ENCODE measurements at places on chromosomes 13 and 19.
A peak's percentile ranks its signal among the peaks of the same experiment; 100 is the strongest.

DNA sequence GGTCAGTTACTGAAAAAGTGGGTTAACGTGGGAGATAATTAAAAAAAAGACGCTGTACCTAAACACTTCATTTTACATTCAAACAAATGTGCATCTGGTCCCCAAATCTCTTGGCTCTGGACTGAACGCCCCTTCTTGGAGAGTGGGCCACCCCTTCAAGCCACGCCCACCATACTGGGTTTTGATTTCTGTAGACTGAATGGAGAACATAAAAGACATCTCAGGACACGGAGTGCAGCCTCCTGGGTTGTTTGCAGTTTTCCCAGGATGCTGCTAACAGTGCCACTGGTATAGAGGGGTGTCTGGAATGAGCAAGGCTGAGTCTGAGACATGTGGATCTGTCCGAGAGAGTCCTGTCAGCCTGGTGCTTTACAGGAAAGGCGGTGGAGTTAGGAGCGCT is 10.6 kb downstream of the TFDP1 start:
- DNase-seq, result no peak

DNA sequence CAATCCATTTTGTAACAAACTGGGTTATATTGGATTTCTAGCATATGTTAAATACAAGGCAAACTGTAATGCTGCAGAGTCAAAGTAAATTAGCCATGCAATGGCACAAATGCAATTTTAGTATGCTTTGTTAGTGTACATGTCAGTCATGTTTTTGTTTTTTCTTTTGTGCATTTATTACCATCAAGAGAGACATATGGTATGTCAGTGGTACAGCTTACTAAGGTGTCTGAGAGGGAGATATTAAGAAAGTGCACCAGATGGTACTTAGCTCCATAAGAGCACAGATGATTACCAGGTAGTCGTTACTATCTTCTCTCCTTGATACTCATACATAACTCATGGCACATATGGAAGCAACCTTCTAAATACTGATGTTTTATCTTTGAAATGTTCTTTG is 550.3 kb downstream of the GPC5 start:
- no peak for DNase-seq

GRCh38 chr19:1481893-1482360 is 2.9 kb upstream of the C19orf25 start:
- no peak for DNase-seq

DNA sequence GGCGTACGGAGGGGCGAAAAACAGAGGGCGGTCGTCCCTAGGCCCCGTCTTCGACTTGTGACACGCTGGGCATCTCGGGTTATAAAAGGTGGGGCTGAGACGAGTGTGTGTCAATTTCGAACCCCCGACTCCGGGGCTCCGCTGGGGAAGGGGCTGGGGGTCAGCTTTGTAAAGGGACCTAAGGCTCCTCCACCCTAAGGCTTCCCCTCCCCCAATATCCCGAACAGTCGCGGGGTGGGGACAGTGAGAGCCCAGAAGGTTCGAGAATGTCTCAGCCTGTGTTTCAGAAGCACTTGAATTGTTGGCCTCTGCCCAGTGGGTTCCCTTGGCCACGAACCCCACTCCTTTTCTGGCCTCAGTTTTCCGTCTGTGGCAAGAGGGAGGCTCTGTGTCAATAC is 450 bp downstream of the SELENOW start:
- peak; percentile 37 for DNase-seq

GRCh38 chr19:18263324-18264136 is 10.7 kb downstream of the IQCN start:
- no peak for DNase-seq

DNA sequence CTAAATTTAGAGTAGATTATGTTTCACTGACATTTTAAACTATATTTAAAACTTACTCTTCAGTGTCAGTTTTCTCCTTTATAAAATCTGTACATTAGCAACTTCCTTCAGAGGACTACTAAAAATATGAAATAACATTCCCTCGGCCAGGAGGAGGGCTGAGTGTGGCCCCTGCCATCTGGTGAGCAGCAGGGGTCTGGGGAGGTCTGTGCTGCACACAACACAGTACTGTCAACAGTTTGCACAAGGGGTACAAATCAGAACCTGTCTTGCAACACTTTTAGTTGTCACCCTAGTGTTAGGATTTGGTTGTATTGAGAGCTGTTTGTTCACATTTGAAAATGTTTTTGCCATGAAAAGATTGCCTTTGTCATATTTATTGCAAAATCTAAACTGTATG is 48.9 kb downstream of the TPP2 start:
- no peak for DNase-seq

- DNase-seq, result no peak
These were observed 8.9 kb upstream of the ZNF527 start for GRCh38 chr19:37361994-37362393.

DNA sequence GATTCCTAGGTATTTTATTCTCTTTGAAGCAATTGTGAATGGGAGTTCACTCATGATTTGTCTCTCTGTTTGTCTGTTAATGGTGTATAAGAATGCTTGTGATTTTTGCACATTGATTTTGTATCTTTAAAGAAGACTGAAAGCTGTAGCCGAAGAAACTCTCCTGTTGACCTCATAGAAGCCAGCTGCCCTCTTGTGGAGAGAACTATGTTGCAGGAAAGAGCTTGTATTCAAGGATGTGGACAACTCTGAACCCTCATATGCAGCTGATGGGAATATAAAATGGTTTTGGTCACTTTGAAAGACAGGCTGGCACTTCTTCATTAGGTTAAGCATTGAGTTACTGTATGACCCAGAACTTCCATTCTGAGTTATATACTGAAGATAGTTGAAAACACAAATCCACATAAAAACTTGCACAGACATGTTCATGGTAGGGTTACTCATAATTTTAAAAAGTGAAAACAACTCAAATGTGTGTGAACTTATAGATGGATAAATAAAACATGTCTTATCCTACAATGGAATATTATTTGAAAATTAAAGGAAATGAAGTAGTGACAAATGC is 65.8 kb upstream of the SLITRK6 start:
- DNase-seq, result no peak

GRCh38 chr13:102564564-102564963 is 32.2 kb upstream of the TPP2 start:
- DNase-seq, result no peak

DNA sequence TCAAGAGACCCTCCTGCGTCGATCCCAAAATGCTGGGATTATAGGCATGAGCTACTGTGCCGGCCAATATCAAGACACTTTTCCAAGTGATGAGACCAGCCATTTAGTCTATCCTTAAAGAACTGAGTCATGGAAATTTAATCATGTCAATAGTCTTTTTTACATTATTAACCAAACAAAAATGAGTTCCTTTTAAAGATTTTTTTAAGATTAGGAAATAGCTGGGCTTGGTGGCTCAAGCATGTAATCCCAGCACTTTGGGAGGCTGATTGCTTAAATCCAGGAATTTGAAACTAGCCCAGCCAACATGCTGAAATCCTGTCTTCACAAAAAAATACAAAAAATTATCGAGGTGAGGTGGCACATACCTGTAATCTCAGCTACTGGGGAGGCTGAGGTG is 16.7 kb upstream of the ZNF564 start:
- no peak for DNase-seq

GRCh38 chr13:113187883-113188665 is 20.4 kb downstream of the PCID2 start:
- DNase-seq, result no peak

- DNase-seq, result no peak
These were observed 126.6 kb upstream of the UFM1 start for GRCh38 chr13:38223089-38223488.

DNA sequence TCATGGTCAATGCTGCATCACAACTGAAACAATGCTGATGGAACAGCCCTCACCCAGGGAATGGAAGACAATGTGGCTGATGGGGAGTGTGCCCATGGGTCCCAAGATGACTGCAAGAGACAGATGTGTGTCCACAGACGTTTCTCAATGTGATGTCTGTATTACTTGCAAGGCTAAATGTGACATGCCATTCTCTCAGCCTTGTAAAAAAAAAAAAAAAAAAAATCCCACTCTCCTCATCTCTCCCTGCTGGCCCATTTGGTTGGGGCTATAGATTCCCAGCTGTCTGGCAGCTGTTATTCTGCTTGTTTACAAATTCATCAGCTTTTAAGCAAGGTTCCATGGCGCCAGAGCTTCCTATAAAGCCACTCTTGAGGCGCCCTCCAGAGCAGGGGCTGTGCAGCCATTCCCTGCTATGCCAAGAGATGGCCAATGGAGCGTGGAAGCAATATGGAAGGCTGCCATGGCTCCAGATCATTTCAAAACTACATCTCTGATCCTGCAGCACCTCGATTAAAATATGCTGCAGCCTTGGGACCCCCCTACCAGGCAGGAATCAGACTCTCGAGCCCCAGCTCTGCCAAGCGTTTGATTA is 294.8 kb downstream of the FOXO1 start:
- DNase-seq, result no peak

- no peak for DNase-seq
These were observed 37.8 kb downstream of the VSTM2B start for GRCh38 chr19:29563486-29564101.

DNA sequence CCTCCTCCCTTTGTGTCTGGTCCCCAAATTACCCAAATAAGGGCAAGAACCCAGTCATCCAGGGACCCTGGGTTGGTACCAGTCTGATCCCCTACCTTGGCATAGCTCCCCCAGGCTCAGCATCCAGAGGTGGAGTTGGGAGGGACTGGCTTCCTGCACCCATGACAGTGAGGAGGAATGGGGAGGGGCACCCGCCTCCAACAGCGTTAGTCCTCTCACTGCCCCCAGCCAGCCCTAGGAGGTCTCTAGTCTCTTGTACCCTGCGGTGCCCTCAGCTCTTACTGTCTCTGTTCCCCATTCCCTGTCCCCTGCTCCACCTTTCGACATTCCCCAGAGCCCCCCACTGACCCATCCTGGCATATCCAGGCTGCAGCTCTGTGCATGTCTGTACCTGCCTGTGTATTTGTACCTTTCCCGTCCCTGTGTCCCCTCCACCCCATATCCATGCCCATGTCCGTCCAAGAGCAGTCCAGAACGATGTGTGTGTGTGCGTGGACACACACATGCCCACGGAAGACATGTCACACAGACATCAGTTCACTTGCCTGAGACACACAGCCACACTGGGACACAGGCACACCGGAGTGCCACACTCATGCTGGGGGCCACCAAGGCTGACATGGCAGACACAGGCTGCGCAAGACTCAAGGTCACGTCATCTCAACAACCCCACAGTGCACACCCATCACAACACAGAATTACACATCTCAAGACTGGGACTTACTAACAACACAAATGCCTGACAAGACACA is 17.8 kb downstream of the ERFL start:
- no peak for DNase-seq

DNA sequence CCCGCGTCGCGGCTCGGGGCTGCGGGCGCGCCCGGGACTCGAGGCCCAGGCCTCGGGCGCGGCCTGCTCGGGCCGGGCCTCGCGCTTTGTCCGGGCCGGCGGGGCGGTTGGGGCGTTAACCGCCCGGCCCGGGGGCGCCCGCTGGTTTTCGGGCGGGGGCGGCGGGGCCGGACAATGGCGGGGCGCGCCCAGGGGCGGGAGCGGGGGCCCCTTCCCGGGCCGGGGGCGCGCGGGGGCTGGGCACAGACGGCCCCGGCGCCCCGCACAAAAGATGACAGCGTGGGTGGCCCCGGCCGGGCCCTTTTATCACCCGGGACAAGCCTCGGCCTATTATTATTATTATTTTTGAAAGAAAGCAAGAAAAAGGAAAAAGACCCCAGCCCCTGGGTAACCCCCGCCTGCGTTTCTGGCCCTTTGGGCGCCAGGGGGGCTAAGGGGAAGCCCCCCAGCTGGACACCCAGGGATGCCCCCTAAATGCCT is 419 bp downstream of the KDM4B start:
- DNase-seq, result no peak

DNA sequence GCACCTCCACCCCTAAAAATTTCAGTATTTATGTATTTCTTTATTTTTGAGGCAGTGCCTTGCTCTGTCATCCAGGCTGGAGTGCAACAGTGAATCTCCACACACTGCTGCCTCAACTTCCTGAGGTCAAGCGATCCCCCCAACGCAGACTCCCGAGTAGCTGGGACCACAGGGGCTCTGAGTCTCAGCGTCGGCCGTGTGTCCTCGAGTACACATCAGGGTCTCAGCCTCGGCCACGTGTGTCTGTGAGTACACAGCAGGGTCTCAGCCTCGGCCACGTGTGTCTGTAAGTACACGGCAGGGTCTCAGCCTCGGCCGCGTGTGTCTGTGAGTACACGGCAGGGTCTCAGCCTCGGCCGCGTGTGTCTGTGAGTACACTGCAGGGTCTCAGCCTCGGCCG is 21.2 kb downstream of the C2CD4C start:
- DNase-seq, result no peak

- no peak for DNase-seq
These were observed 189.7 kb downstream of the SHISA2 start for GRCh38 chr13:25862156-25862555.

DNA sequence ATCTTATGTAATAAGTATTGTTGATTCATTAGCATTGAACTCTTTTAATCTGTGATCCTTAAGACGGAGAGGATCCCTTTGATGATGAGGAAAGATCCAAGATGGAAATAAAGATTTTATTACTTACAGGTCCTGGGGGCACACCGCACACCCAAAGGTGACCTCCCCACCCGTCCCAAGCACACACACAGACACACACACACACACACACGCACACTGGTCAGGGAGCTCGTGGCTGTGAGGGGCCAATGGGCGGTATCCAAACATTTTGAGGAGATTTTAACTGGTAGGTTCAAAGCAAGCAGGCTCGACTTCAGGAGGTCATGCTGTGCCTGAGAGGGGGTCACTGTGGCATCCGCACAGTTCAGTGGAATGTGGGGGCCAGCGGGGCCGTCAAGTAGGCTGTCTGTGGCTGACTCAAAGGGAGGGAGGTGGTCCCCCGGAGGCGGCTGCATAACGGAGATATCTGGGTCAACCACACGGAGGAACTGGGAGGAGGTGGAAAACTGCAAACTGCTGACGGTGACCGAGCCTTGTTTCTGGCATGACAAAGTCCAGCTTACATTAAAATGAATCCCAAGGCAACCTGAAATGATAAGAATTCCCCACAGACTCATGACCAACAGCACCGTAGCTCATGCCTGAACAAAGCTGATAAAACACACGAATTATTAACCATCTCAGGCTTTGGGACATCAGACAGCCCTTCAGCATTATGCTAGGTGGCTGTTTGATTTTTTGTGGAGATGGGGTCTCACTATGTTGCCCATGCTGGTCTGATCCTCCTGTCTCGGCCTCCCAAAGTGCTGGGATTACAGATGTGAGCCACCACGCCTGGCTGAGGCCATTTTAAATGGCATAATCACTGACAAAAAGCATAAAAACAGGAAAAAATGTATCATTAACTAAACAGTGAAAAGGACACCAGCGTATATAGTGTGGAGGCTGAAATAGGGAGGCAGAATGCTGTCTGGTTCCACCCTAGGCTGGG is 20.9 kb upstream of the SIGLEC11 start:
- no peak for DNase-seq

- no peak for DNase-seq
These were observed 7.3 kb downstream of the TMEM147 start for GRCh38 chr19:35552534-35553384.

DNA sequence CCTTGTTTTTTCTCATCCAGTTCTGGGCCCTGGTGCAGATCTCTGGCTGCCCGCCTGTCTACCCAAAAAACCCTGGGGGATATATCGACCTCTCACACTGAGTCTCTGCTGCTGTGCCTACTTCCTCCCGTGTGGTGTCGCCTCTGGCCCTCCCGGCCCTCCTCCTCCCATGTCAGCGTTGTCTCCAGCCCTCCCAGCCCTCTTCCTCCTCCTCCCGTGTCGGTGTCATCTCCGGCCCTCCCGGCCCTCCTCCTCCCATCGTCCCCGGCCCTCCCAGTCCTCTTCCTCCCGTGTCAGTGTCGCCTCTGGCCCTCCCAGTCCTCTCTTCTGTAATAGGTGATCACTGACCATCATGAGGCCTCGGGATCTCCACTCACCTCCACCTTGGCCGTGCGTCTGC is 81.8 kb downstream of the GPR12 start:
- no peak for DNase-seq

GRCh38 chr19:58544591-58545285 is 874 bp downstream of the TRIM28 start:
- DNase-seq, result no peak
